ENCODE measurements at places on chromosomes 1 and 21.

- DNase-seq: peak; percentile 13
These were observed 84.5 kb downstream of the RPS6KC1 start for GRCh38 chr1:213135572-213135971.

- DNase-seq: no peak
These were observed 26.1 kb downstream of the WNT9A start for GRCh38 chr1:227921461-227922185.

DNA sequence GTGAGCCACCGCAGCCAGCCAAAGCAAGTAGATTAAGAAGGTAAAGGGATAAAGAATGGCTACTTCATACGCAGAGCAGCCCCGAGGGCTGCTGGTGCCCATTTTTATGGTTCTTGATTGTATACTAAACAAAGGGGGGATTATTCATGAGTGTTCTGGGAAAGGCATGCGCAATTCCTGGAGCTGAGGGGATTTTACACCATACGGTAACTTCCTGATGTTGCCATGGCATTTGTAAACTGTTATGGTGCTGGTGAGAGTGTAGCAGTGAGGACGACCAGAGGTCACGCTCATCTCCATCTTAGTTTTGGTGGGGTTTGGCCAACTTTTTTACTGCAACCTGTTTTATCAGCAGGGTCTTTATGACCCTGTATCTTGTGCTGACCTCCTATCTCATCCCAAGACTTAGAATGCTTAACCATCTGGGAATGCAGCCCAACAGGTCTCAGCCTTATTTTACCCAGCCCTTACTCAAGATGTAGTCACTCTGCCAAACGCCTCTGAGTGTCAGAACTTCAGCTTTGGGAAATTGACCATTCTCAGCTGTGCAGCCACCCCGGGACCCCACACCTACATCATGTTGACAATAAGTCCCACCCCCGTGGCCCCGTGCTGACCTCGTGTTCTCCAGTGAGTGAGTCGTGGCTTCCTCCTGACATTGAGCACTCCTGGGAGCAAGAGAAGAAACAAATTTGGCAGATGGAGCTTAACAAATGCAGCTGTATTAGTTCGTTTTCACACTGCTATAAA lies 149.4 kb upstream of the COL6A1 start:
- no peak for DNase-seq

DNA sequence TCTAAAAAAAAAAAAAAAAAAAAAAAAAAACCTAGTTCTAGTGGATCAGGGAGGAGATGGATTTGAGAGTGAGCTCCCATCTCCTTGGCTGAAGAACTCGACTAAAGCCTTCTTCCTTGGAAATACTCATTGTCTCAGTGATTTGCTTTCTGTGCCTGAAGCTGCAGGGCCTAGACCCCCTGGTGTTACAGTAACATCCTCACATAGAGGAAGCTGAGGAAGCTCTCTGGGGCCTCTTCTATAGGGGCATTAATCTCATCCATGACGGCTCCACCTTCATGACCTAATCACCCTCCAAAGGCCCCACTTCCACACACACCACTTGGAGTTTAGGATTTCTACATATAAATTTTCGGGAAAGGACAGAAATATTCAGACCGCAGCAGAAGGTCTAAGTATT lies 95.9 kb upstream of the ETS2 start:
- no peak for DNase-seq

- DNase-seq: peak; percentile 53
These were observed 28.9 kb upstream of the CLSTN1 start for GRCh38 chr1:9852410-9853248.

DNA sequence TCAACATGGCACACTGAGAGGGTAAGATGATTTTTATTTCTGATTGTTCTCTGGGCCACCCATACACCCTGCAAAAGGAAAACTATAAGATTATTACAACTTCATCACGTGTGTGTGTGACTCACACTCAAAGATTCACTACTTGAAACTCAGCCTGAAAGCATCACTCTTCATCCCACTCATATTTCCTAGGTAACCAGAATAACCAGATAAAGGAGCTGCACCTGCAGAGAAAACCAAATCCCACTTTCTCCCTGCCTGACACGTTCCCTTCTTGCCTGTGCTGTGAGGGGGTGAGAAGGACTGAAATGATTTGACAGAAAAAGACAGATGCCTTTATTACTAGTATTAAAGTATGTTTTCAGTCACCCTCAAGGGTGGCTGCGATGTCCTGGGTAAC lies 131.6 kb downstream of the TGFBR3 start:
- DNase-seq: no peak
